Foreskin fibroblast (primary cell): ENCODE measurements at places on chromosomes 12 and 14.

DNA sequence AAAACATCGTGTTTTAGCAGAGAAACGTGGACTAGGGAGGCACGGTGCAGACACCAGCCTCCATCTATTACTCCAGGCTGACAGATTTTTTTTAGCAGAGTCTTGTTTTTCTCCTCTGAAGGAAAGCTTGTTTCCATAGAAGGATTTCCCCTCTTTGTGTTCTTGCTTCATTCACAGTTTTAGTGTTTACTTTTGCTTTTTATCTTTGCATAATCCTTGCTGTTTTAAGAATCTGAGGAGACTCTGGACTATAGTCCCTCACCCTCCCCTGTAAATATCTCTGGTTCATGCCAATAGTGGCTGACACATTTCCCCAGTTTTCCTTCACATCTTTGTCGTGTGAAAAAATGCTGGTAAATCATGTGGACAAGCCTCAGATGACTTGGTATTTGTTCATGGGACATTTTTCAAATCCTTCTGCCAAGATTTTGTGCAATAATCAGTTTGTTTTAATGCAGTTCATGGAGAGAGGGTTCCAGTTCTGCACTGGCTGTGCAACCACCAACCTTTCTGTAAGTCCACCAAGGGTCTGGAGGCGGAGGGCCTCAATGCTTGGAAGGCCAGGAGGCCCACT lies 39.9 kb upstream of the TMCC3 start:
- DNase-seq, result no peak

- peak; percentile 98 for DNase-seq
Measured at GRCh38 chr14:22850944-22851764, 14.8 kb downstream of the MMP14 start.

- DNase-seq, result no peak
Measured at GRCh38 chr14:97584528-97584927, 787.3 kb downstream of the VRK1 start.

- DNase-seq, result no peak
Measured at GRCh38 chr12:12153596-12153995, 82.9 kb downstream of the BCL2L14 start.

GRCh38 chr12:53659011-53659551 lies 16.8 kb downstream of the ATP5MC2 start:
- DNase-seq, result peak; percentile 75

GRCh38 chr12:110345176-110345661 lies 58.3 kb downstream of the ANAPC7 start:
- no peak for DNase-seq

GRCh38 chr14:92004062-92004461 lies 35.8 kb downstream of the TRIP11 start:
- DNase-seq, result no peak

DNA sequence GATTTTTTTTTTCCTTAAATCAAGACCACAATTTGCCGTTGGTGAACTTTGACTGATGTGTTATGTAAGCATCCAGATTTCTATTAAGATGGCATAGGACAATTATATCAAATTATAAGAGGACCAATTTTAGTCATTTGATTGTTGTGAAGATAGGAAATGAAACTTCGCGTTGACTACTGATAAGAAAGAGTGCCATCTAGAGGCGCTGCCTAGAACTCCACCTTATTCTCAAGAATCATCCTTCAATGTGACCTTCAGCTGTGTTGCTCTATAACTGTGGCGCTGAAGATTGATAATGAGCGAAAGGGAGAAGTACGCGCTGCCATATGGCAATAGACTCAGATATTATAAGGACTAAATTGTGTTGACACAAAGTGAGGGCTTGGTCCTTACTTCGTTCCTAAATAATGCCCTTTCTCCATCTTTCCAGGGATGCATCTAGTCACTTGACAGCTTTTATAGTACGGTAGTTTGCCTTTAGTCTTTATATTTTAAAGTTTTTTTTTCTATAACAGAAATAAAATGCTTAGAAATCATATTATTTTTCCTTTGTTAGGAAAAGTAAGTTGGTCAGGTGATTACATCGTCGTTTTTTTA lies 350.8 kb upstream of the STXBP6 start:
- peak; percentile 58 for DNase-seq

DNA sequence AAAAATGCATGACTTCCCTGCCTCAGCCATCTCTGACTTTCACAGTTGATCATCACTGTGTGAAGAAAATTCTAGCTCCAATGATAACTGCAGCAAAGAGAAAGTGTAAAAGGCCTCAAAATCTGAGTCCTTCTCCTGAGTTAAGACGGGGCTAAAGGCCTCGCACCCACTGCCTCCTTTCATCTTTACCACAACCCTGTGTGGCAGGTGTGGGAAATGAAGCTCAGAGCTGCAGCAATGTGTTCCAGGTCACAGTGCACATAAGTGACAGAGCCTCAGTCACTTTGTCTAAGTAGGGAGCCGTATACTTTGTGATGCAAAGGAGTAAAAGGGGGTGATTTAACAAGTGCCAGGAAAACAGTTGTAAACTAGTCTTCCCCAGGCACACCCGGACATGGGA lies 144.7 kb upstream of the TMCC3 start:
- no peak for DNase-seq

DNA sequence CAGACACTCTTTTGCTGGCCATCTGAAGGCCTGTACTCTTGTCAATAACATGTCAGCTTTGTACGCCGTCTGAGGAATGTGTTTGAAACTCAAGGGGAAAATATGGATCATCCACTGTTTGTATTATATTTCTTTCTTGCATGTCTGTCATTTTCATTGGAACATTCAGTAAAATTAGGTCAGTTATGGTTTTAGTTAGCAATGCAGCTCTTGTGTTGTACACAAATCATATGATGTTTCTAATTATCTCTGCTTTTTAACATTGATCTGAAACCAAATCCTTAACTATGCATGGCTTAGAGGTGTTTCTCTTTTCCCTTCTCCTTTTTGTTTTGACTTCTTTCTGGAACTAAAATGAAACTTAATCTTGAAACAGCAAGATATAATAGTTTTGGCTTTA lies 333.6 kb upstream of the PRICKLE1 start:
- DNase-seq, result no peak

DNA sequence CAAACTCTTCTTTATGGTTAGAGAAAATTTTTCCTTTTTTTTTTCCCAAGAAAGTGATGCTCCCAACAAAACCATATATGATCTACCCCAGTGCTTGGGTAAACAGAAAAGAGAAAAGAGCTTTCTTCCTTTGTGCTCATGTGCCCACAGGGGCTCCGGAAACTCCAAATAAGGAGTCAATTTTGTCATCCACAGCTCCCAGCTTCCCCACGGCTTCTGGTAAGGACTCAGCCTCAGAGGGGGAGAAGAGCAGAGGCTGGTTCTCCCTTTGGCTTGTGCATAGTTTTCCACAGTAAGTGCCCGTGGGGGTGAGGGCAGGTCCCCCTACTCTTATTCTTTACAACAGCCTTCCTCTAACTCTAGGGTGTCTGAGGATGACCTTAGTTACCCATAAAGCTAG lies 13.3 kb upstream of the RGS6 start:
- no peak for DNase-seq

DNA sequence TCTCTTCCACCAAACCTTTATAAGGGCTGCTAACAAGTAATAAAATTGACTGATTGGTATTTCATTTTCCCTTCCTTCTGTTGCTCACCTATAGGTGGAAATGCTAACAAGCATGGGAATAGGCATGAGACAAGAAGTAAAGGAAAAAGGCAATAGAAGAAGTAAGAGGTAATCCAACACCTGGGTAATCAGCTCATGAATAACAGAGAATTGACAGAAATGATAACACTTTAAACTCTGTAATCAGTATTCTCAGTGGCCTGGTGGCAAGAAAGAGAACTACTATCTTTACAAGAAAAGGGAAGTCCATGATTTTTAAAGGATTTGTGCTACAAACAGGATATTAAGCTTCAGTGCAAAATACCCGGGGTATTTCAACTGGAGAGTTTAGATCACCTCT lies 737.8 kb downstream of the RERGL start:
- DNase-seq, result no peak

- DNase-seq, result no peak
Measured at GRCh38 chr14:93702946-93703345, 85.3 kb downstream of the PRIMA1 start.

- DNase-seq, result peak; percentile 87
Measured at GRCh38 chr12:10618338-10618987, 5.1 kb upstream of the MAGOHB start.

DNA sequence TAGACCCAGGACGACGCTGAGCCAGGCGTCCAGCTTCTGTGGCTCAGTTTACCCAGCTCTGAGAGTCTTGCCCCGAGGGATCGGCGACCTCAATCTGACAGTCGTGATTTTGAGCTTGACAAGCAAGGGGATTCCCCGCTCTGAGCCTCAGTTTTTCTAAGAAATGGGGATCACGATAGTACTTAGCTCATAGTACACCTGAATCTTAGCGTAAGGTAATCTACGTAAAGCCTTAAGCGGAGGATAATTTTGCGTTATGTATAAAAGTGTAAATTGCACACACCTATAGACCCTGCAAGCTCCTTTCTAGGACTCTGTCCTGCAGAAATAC lies 285 bp downstream of the MVK start:
- no peak for DNase-seq

- DNase-seq, result no peak
Measured at GRCh38 chr12:75846102-75846501, 185.5 kb downstream of the PHLDA1 start.

- no peak for DNase-seq
Measured at GRCh38 chr12:33825442-33825841, 196.9 kb upstream of the ALG10 start.

DNA sequence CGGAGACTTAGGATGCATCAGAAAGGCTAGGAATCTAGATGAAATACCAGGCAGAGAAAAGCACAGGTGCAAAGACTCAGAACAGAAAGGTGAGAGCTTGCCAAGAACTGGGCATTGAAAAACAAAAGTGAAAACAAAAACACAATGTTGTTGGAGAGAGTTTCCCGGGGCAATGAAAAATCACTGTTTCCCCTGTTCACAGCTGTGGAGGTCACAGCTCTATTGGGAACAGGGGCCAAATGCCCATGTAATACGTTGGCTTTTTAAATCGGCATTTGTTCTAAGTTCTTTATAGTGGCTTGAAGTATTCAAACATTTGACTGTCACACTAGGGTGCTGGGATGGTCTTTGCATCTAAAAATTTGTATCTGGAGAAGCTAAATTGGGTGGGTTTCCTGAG lies 108.3 kb downstream of the SLC15A4 start:
- no peak for DNase-seq

DNA sequence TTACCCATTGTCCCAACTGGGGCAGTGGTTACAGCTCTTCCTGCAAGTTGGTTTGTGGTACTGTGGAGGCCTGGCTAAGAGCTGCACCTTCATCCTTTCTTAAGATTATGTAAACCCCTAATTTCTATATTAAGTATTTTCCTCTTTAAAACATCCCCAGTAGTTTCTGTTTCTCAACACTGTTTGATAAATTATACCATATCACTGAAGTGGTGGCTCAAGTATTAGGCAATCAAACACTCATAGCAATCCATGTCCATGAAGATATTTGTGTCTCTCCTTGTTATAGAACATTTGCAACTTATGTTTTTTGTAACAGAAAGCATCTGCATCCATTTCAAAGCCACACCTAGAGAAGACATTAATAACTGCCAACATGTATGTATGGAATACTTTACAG lies 31.8 kb downstream of the ATXN3 start:
- DNase-seq, result no peak

DNA sequence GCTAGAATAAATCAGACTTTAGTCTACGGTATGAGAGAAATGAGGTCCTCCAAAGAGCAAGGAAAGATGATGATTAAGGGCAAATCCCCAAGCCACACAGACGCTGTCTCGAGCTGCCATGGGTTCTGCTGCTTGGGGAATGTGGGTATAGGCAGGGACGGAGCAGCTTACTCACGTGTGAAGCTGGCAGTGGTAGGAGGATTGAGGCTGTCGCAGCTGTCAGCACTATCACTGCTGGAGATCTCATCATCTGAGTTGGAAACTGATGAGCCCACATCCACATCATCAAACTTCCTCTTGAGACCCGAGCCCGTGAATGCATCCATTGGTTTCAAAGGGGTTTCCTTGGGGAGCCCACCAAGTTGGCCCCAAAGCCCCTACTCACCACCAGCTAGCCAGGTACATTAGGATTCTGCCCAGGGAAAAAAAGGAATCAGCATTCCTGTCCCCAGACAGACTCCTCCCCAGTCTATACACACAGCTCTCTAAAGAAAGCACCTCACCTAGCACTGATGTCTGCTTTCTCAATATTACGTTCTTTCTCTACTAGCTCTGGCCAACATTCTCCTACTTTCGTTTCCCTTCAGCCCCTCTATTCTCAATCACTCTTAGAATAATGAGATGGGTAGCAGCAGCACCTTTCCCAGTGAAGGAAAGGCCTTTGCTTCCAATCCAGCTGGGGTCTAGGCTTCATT lies 7.0 kb downstream of the CSRNP2 start:
- no peak for DNase-seq

- DNase-seq, result peak; percentile 36
Measured at GRCh38 chr12:91377436-91377835, 194.8 kb upstream of the DCN start.

DNA sequence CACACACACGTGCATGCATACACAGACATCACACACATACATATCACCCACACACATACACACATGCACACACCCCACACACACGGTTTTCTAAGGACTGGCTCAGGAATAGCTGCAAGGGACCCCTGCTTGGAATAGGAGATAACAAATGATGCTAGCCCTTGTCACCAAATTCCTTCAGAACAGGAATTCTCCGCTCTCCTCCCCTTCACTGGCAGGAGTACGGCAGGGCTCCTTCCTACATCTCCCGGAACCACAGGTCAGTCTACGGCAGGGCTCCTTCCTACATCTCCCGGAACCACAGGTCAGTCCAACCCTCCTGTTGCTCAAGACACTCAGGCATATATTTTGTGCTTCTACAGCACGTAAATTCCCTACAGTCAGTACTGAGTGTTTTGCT lies 23.9 kb downstream of the PHLDA1 start:
- no peak for DNase-seq

DNA sequence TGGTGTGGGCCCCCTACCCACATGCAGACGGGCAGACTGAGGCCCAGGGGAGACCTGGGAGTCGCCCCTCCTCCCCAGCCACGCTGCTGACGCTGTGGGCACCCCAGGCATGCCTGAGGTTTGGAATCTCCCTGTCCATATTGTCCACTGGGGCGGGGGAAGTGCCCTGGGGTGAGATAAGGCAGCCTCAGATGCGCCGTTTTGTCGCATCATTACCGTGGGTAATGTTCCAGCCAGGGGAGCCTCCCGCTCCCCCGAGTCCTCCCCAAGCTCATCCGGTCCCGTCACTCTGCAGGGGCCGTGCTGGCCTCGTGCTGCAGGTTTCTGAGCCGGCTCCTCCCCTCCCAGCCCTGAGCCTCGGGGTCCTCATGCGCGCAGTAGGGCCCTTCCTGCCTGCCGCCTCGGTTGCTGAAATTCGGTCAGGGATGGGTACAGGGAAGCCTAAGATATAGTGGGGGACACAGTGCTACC lies 11.4 kb downstream of the INF2 start:
- DNase-seq, result no peak

GRCh38 chr12:101885912-101886561 lies 8.7 kb downstream of the DRAM1 start:
- no peak for DNase-seq

GRCh38 chr12:125346362-125346761 lies 281.1 kb downstream of the AACS start:
- no peak for DNase-seq
